ENCODE measurements at places on chromosomes 2 and 18.
A peak's percentile ranks its signal among the peaks of the same experiment; 100 is the strongest.

GRCh38 chr2:88845772-88846661 is 154.5 kb downstream of the RPIA start:
- DNase-seq = no peak

DNA sequence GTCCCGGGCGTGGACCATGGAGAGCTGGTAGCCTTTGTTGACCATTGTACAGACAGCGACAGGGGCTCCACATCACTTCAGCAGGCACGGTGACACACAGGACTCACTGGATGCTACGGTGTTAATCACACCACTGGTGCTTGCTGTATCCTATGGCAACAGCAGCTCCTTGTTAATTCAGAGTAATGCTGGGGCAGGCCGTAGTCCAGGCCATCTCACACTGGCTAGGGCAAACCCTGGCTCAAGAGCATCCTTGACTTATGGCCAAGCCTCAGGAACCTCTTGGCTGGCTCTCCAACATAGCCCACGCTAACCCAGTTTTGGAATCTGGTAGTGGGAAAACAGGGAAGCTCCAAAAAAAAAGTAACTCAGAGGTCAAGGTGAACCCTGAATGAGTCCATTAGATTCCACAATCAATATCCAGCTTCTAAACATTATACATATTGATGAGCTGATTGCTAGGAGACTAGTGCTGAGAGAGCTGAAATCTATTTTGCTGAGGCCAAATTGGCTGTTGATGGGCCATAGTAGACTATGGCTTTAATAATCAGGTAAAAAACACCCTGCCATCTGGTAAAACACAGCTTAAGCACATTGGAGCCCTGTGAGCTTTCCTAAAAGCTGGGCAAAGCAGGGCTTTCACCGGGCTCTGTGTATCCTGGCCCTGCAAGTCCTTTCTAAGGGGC is 253.6 kb downstream of the PRKCE start:
- DNase-seq = no peak

DNA sequence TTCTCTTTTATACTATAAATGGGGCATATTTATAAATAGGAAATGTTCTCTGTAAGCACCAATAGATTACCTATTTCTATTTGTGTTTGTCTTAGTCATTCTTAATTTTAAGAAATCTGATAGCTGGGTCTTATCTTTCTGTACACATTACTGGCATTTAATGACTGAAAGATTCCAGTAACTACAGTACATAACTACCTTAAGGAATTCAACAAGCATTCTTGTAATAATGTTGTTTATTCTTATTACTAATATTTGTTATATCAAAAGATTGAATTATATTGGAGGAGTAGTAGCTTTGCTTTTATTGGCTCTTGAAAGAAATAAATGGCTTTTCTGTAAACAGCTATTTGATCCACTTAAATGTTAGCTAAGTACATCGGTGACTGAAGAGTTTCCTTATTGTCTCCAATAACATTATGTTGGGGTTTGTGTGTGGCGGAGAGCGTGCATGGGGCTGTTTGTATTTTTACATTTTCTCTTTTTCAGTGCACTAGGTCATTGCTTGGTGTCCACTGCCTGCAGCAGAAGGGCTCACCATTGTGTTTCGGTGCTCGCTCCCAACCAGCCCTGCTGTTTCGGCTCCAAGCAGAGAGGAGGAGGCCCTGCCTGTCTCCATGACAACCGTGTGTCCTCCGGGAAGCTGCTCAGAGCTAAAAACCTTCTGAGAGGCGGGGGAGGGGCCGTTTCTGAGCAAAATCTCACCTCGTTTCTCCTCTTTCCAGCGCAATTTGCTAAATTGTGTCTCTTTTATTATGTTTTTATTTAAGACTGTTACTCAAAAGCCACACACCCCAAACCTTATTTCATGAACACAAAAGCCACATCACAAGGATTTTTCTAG is 112.5 kb upstream of the SLC38A11 start:
- no peak for DNase-seq

GRCh38 chr18:79371561-79372121 is 24.1 kb upstream of the NFATC1 start:
- no peak for DNase-seq

DNA sequence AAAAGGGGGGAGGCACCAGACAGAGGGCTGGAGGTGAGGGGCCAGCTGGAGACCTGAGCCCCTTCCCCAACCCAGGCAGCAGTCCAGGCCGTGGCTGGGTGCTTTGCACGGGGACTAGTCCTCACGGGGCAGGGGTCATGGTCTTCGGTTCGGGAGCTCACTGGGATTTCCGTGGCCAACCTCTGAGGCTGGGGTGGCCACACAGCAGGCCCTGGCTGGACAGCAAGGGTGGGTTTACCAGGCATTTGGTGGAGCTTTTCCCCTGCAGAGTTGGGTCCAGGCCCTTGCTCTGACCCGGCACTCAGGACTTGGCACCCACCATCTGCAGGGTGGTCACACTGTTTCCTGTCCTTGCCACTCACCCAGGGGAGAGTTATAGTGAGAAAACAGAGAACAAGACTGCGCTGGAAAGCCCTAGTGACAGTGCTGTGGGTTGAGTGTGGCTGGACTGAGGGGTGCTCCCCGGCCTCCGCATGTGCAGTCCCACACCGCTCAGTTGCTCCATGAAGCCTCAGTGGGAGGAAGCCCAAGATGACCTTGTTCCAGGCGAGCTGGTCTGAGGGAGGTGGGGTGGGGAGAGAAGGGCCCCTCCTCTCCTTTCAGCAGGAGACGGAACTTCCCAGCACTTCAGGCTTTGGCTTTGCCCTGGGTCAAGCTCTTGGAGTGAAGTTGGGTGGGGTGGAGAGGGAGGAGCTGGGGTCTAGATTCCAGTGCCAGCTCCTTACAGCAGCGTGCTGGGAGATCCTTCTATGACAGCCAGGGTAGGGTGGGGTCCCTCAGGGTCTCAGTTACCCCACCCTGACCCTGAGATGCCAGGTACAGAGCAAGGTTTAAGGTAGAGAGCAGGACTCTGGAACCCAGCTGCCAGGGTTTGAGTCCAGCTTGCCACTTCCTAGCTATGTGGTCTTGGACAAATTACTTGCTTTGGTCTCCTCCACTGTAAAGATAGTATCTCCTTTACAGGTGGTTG is 219.8 kb downstream of the DYSF start:
- no peak for DNase-seq

- DNase-seq = no peak
Observed at GRCh38 chr2:54065411-54065810, 50.0 kb upstream of the ACYP2 start.

- DNase-seq = no peak
Observed at GRCh38 chr2:149141046-149141445, 102.5 kb downstream of the LYPD6B start.

DNA sequence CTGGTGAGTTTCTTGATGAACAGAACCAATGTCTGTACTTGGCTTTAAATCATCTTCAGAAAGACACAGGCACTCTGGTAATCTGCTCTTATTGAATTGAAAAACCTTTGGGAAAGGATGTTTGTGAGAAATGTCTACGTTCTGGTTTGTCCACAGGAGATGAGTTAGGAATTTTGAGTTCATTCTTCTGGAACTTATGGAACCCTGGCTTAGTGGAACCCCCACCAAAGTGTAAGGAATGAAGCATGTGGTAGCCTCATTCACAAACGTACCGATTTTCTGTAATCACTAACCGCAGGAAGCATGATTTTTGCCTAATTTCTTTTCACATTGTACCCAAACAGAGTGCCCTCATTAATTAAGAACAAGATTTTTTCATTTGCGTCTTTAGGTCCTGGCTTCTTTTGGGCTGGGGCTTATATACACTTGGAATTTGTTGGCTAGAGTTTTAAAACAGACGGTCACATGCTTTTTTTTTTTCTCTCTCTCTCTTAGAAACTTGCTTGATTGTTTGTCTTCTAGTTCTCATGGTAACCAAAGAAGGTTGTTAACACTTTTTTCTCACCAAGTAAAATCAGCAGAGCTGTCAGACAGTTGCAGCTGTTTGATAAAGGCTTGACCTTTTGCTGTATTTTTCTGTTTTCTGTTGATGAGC is 314.1 kb upstream of the THUMPD2 start:
- no peak for DNase-seq

- DNase-seq = no peak
Observed at GRCh38 chr2:23550553-23550952, 165.6 kb downstream of the KLHL29 start.

DNA sequence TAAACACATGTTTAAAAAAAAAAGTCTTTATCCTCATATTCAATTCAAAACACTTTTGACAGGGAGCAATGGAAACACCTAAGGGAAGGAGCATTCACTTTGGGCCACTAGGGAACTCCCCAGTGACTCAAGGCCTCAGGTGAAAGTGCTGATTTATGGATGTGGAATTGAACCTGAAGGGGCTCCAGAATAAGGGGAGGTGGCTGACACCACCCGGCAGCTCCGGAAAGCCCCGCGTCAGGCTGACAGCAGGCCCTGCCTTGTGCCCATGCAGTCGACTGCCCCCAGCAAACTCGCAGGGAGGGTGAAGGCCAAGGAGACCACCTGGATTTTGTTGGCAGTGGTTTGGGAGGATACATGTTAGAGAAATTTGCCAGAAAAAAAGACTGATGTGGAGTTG is 275.3 kb upstream of the NCKAP5 start:
- no peak for DNase-seq

DNA sequence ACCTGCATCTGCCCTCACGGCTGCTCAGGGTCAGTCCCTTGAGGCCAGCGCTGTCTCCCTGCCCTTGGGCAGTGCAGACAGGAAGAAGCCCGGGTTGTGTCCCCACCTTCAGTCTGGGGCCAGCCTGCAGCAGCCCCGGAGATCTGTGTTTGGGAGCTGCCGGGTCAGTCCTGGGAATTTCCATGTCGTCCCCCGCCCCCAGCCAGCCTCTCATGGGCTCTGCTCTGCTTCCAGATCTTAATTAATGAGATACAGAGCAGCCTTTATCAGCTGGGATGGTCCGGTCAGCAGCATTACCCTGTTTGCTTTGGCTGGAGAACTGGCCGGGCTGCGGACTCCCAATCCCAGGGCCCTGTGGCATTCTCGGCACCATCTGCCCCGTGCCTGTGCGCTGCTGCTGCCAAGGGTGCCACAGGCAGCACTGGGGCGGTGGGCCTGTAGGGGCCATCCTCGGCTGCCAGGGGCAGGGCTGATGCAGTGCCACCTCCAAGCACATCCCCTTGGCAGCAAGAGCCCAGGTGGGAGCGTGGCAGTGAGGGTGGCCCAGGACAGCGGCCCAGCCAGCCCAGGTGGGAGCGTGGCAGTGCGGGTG is 2.4 kb downstream of the BOK start:
- DNase-seq = no peak

GRCh38 chr2:65204461-65205210 is 23.0 kb upstream of the ACTR2 start:
- DNase-seq = peak; percentile 5

DNA sequence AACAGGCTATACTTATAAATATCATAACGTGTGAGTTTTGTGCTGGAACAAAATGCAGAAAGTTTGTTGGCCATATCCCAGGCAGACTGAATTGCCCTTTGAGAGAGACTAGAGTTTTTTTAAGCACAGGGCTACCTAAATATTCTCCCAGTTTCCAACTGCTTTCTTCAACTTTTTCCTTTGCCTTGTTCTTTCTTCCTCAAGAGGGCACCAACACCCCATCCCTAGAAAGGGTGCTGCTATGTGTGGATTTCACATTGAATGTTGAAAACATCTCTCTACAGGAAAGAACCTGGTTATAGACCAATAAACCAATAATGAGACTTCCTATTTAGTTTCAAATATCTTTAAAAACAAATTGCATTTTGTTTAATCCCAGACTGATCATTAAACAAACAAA is 87.9 kb downstream of the ICOS start:
- no peak for DNase-seq

- DNase-seq = no peak
Observed at GRCh38 chr2:215156453-215156852, 18.0 kb upstream of the ABCA12 start.

DNA sequence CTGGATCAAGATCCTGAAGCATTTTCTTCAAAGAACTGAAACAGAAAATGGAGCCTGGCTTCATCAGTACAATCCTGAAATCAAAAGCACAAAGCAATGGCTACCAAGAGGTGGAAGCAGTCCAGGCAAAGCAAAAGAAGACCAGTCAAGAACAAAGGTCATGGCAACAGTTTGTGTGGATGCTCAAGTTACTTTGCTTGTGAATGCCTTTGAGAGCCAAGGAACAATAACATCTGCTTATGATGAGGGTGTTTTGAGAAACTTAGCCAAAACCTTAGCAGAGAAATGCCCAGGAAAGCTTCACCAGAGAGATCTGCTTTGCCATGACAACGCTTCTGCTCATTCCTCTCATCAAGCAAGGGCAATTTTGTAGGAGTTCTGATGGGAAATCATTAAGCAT is 723.1 kb downstream of the TMEM182 start:
- DNase-seq = no peak

DNA sequence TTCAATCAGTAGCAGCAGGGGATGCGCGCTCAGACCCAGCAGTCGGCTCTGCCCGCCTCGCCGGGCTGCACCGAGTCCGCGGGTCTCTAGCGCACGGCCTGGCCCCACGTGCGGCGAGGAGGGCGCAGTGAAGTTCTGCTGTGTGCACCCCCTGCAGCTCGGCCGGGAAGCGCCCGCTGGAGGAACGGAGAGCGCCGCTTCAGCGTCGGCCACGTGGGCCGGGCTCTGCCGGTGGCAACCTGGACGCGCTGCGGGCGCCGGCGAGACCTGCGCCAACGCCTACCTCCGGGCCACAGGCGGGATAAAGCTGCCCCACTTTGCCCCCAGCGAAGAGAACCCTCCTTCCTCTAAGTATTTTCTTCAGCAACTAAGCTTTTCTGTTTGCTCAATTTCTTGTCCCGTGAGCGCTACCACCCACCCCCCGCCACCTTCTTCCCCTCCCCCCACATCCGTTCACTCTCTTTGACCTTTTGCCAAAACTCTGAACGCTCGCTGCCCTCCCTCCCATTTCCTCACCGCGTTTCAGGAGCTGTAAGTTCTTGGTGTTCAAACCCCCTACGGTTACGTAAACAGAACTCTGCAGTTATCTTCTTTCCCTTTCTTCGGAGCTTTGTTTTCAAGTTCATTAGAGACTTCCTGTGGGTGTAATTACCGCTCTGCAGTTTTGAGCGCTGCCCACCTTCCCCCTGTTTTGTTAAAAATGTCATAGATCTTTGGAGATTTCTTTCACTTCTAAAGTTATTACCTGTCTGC is 42.6 kb upstream of the EDAR start:
- peak; percentile 48 for DNase-seq

- DNase-seq = no peak
Observed at GRCh38 chr2:239392688-239393387, 8.0 kb downstream of the HDAC4 start.

DNA sequence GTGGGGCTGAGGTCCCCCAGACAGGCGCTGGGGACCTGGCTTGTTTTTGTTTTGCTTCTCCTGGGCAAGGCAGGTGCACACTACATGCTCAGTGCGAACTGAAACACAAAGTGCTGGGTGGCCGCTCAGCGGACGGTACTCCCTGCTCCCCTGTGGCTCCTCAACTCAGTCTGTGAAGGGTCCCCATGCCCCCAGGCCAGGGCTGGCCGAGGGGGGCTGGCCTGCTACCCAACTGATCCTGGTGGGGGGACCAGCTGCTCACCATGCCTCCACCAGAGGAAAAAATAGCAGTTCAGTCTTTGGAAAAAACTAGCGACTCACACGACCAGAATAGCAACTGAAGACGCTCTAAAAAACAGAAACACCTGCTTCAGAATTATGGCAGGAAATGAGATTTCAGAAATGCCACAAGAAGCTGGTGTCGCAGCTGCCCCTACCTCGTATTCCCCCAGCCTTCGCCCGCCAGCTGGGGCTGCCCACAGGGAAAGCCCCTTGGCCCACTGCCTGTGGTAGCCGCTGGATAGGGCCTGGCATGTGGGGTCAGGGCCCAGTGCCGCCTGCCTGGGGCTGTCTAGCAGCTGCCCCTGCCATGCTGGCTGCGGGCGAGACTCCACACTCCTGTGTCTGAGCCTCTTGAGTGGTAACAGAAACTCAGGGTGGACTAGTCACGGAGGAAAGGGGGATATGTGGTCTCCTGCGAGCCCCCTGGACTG is 43.7 kb downstream of the MEX3C start:
- DNase-seq = no peak

GRCh38 chr2:85390941-85391669 is 19.1 kb downstream of the CAPG start:
- peak; percentile 46 for DNase-seq

Measured in activated T-helper 1 cell treated with anti-CD3 and anti-CD28 coated beads, Interleukin-2, amount 50 U/mL, for 16 hours (primary cell).